ENCODE measurements at places on chromosomes 11 and 22.

GRCh38 chr11:70906101-70906500, 346.3 kb downstream of the SHANK2 start:
- DNase-seq: no peak

- DNase-seq: no peak
Measured at GRCh38 chr22:50317674-50318073, 9.1 kb downstream of the DENND6B start.

DNA sequence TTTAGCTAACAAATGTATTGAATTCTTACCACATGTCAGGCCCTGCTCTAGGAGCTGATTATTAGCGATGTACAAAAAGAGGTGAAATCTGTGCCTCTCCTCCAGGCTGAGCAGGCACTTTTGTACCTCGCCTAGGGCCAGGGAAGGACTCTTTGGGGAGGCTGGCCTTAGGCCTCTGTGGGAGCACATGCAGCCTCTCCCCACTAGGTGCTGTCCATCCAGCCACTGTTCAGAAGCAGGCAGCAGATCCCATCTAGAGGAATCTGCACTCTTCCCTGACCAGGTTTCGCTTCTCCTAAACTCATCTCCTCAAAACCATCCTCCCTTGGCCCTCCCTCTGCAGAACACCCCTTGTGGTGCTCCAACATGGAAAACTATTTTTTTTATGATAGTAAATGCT, 51.9 kb upstream of the WT1 start:
- no peak for DNase-seq

GRCh38 chr11:5298451-5298850, 3.3 kb downstream of the OR51B4 start:
- no peak for DNase-seq

DNA sequence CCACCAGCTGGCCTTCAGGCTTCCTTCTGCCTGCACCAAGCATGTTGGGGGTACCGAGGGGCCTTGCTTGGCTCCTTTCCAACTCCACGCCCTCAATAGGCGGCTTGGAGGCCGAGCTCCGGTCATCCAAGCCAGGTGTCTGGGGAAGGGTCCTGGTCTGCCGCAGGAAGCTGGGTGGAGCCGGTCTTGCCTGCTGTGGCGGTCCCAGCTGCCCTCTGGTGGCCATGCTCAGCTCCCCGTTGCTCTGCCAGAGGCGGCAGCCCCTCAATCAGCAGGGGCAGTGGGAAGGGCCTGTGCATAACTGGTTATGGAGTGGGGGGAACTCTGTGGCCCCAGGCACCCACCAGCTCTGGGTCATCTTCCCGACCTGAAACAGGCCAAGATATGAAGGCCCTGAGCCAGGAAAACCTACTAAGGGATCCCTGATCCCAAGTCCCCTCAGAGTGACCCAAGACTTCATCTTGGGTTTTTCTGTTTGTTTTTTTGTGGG, 3.2 kb downstream of the ARVCF start:
- DNase-seq: peak; percentile 55

- DNase-seq: no peak
Measured at GRCh38 chr11:129213261-129213660, 21.1 kb upstream of the ARHGAP32 start.

DNA sequence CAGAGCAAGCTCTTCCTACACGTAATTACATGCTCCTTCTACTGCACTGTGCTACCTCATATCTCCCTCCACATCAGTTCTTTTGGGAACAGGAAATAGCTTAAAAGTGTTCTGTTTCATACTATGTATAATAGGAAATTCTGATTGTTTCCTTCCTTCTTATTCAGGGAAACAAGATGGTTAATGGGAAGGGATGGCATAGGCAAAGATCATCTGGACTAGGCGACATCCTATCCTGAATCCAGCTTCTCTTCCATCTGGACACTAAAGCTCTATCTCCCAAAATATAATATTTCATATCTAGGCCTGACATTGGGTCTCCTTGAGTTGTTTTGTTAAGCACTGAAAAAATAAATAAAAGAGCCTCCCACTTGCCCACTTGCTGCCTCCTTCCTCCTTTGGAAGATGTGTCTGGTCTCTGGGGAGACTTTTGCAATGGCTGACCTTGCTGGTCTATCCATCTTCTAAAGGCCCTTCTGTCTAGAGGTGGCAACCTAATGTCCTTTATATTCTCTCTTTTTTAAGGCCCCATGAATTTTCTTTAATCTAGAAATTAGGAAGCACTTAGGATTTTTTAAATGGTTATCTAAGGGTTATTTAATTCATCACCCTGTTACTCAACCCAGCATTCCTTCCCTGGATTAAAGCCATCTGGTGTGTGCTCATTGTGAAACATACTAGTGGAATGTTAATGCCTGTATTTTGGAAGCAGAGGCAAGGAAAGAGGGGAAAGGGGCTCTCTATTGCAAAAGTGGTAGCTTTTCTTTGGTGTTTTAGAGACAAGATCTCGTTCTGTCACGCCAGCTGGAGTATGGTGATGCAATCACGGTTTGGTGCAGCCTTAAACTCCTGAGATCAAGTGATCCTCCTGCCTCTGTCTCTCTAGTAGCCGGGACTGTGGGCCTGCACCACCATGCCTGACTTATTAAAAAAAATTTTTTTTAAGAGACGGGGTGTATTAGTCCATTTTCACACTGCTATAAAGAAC, 20.6 kb downstream of the CLMP start:
- DNase-seq: peak; percentile 99

DNA sequence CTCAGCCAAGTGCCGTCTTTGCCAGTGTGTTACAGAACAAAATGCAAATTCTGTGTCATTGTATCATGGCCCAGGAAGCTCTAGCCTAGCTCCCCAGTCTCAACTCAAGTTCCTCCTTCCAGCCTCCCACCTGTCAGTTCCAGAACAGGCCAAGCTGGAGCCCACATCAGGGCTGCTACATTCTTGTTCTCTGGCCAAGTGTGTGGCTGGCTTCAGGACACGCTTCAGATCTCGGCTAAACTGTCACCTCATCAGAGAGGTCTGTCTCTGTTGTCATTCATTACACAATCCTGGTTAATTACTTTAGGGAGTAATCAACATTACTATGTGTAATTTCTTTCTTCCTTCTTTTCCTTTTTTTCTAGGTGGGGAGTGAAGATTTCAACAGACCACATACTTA, 347.0 kb upstream of the SYN3 start:
- no peak for DNase-seq

GRCh38 chr22:28443526-28443876, 236.1 kb downstream of the TTC28 start:
- peak; percentile 80 for DNase-seq

DNA sequence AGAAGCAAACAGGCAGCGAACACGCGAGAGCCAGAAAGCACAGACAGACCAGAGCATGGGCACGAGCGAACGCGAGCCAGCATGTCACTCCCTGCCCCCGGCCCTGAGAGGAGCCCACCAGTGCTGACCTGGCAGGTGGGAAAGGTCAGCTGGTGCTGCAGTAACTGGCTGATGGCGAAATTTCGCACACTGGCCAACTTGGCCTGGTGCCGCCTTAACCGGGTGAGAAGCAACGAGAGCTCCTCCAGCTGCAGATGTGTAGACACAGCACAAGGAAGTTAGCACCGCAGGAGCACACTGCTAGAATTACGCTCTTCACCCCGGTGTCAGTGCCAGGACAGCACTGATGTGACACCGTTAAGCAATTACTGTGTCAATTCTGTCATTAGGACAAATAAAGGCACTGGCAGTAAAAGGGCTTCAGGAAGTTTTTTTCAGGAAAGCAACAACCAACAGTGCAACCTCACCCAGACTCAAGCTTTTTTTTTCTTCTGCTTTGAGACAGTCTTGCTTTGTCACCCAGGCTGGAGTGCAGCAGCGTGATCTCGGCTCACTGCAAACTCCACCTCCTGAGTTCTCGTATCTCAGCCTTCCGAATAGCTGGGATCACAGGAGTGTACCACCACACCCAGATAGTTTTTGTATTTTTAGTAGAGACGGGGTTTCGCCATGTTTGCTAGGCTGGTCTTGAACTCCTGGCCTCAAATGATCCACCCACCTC, 76.8 kb downstream of the C11orf58 start:
- peak; percentile 24 for DNase-seq

GRCh38 chr22:33451866-33452469, 393.8 kb upstream of the SYN3 start:
- DNase-seq: no peak

GRCh38 chr11:10407055-10407454, 48.0 kb upstream of the AMPD3 start:
- peak; percentile 28 for DNase-seq

DNA sequence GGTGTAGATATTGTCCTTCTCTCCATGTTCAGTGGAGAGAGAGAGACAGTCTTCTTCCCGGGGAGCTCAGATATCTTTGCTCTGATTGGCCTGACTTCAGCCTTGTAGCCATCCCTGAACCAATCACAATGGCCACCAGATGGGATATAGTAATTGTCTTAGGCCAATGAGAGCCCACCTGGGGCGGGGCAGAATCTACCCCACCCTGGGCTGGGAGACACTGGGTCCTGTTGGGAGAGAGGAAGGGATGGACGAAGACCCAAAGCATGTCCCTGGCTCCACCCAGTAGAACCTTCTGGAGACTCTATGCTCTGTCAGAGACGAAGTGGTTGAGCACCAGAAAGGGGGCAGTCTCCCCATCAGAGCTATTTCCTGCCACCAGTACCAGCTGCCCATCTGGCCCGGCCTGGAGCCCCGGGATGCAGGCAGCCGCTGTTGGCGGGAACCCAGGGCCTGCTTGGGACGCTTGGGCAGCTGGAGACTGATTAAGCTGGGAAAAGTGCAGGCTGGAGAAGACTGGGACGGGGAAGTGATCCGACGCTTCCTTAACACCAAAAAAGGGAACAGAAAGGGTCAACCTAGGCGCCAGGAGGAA, 31.6 kb upstream of the CBX7 start:
- DNase-seq: peak; percentile 44

- no peak for DNase-seq
Measured at GRCh38 chr11:67283481-67283963, 5.6 kb upstream of the ANKRD13D start.

- no peak for DNase-seq
Measured at GRCh38 chr22:34849965-34850364, 216.0 kb upstream of the ISX start.

GRCh38 chr22:46381142-46381541, 45.6 kb downstream of the TRMU start:
- DNase-seq: peak; percentile 16

DNA sequence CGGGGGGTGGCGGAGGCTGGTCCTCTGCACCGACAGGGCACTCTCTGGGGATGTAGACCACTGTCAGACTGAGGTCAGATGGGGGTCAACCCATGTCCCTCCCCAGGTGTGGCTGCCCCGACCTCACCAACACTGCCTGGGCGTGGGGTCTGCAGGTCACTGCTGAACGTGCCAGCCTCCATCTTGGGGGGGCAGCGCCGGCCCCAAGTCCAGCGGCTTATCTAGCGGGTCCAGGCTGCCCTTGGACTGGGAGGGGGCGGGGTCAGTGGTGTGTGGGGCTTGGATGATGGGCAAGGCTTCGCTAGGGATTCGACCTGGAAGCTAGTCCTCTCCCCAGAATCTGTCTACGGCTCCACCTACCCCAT, 178.2 kb downstream of the IGLL1 start:
- DNase-seq: no peak

DNA sequence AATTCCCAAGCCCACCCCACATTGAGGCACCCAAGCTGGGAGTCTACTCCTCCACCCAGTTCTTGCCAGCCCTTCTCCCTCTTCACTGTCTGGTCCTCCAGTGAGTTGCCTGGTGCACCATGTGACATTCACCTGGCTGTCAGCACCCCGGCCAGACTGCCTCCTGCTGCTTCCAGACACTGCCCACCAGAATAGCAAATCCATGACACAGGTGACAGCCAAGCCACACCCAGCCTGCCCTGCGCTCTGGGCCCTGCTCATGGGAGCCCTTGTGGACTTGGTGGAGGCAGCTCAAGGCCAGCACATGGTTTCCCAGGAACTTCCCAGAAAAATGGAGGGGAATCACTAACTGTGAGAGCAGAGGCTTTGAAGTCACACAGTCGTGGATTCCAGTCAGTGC, 96.3 kb upstream of the CSNK2A3 start:
- DNase-seq: no peak

DNA sequence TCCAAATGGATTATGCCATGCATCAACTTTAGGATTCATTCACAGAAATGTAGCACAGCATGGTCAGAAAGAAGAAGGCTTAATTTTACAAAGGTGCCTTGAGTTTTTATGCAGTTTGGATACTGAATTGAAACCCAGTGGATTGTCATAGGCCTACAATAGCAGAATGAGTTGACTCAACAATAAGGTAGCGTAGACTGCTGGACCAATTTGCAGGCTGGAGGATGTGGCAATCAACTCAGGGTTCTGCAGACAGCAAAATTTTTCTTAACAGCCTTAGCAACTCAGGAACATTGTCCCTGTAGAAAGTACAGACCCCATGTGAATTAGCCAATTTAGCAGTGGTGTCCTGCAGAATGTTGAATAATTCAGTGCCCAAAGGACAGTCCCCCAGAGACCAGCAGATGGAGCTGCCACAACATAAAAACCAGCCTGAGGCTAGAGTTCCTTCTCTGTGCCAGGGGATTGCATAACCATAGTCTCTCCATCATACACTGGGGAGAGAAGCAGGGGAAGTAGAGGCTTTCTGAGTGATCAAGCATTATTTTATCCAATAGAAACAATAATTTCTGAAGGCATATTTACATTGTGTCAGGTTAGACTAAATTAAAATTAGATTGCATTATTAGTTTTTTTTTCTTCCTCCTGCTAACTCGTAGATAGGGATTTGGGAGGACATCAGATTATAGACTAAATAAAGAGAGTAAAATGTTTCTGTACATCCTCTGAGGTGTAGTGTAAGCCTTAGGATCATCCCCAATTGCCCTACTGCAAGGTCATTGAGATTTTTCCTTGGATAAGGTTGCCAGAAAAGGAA, 20.3 kb upstream of the MRPL17 start:
- DNase-seq: peak; percentile 80

DNA sequence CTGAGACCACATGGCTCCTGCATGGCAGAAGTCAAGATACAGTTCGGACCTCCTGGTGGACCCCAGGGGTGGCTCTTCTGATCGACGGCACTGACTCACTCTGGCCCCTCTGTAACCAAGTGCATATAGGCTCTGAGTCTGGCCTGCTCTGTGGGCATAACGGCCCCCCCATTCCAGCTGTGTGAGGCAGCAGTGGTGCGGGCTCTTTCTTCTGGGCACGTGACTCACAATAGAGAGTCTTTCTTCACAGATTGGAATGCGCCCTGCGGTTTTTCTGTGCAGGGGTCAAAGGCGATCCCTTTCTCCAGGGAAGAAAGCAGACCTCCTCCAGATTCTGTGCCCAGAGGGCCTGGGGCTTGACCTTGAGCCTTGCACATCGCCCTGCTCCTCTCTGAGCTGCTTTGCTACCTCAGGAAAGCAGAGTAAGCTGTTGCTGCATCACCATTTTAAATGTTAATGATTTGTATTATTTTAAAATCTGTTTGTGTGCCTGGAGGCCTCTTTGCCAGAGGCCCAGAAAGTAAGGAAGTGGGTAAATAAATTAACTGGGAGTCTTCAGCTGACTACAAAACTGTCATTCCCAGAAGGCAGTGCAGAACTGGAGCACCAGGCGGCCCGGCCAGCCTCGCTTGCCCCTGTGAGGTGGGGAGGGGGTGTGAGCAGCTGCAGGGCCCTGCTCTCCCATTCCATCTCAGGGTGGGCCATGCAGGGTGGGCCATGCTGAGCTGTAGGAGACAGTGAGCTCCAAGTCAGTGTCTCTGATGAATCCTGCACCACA, 199.0 kb downstream of the GRIK4 start:
- DNase-seq: peak; percentile 83
